ENCODE measurements at places on chromosomes 2 and 18.
A peak's percentile ranks its signal among the peaks of the same experiment; 100 is the strongest.

DNA sequence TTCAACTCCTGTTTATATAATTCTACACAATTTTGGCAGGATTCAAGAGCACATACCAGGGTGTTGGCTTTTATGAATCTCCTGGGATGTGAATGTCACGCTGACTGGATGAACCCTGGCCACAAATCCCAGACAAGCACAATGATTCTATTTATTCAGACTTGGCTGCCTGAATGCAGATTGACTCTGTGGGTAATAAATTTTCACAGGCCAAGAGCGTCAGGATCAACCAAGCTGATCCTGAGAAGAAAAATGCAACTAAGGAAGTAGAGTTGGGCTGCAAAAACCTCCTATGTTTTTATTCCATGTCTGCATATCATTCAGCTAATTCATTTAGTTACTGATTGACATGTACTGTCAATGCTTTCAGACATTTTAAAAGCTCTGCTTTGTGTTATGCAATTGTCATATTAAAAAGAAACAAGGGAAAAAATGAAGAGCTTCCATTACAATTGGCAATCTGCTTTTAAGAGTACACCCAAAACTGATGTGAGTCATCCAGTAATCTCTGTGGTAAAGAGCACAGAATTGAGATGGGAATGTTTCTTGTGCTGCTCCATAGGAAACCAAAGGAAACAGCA, 173.0 kb upstream of the REV1 start:
- no peak for DNase-seq

GRCh38 chr2:86464652-86465051, 23.5 kb downstream of the KDM3A start:
- no peak for DNase-seq

- peak; percentile 37 for DNase-seq
Observed at GRCh38 chr2:88159955-88160415, 10.2 kb upstream of the THNSL2 start.

DNA sequence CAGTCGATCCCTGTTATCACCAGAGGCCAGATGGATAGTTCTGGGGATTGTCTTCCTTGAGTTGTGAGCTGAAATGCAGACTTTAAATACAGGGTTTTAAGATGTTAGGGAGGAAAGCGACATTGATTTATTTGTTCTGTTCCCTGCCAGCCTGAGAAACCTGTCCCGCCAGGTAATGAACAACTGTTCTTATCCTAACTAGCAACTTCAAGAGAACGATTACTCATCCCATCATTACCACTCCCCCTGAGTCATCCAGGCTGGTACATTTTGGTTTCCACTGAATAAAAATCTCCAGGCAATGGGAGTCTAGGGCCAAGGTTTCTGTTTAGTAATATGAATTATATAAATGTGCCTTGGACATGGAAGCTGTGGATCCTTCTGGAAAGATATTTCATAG, 131.2 kb downstream of the LYPD6B start:
- no peak for DNase-seq

DNA sequence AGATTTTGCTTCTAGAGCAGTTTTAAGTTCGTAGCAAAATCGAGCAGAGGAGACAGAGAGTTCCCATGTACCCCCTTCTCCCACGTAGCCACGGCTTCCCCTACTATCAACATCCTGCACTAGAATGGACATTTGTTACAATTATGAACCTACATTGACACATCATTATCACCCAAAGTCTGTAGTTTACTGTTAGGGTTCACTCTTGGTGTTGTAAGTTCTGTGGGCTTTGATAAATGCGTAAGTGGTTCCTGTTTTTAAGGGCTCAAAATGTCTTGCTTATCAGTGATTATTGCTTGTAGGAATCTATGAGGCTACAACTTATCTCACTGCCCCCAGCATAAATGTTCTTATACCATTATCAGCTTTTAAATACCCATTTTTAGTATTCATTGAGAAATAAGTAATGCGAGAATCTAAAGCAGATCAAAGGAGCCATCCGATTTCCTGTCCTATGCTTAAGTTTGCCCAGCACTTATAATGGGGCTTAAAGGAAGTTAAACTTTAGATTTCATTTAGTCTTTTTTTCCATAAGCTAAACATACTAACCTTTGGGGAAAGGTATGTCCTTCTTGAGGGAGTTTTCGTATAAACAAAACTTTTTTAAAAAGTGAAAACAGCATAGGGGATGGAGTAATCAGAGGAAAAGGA, 118.7 kb downstream of the HAUS1 start:
- DNase-seq, result no peak

DNA sequence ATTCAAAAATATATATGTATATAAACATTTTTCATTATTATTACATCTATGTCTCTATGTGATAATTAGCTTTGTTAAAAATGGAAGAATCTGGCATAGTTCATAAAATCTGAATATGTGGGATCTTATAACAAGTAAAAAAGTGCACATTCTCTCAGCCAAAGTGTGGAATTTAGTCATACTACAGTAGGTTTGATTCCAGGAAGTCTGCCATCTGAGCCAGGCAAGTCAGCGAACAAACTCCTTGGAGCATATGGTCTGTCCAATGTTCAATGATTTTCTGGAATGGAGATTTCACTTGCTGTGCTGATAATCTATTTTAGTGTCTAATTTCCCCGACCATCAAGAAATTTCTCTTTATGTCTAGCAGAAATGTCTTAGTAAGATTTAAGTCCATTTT, 1033.2 kb upstream of the NXPH2 start:
- DNase-seq, result no peak

GRCh38 chr2:2890246-2890645, 487.4 kb downstream of the EIPR1 start:
- no peak for DNase-seq

All from WERI-Rb-1 (cell line).